Ureter (tissue), 1 donor: ENCODE measurements at places on chromosomes 4 and X.

DNA sequence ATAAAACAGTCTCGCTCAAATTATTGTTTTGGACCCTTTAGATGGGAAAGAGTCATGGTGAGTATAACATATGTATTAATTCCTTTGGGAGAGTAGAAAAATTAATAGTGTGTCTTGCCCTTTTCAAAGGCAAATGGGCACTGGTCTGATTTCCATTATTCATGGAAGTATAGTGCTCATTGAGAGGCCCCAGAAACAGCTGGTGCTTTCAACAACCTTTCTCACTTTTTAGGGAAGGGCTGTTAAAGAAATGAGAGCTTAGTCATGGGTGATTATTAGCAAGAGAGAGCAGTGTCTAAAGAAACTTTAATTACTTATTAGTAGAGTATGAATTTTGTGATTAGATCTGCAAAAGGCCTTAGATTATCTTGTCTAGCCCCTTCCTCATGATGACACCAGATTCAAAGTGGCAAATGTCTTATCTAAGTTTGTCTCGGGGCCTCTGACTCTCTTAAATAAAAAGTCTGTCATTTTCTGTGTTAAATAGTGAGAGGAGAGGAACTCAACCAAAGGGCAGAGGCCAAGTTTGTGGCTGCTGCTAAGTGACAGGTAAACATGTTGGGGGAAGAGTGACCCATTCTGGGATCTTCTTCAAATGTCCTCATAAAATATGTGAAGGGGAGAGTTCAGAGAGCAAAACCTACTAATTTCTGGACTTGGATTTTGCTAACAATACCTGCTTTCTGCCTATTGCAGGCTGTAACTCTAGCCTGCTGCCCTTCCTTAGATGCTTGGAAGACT, 110.6 kb downstream of the REPS2 start:
- no peak for DNase-seq

DNA sequence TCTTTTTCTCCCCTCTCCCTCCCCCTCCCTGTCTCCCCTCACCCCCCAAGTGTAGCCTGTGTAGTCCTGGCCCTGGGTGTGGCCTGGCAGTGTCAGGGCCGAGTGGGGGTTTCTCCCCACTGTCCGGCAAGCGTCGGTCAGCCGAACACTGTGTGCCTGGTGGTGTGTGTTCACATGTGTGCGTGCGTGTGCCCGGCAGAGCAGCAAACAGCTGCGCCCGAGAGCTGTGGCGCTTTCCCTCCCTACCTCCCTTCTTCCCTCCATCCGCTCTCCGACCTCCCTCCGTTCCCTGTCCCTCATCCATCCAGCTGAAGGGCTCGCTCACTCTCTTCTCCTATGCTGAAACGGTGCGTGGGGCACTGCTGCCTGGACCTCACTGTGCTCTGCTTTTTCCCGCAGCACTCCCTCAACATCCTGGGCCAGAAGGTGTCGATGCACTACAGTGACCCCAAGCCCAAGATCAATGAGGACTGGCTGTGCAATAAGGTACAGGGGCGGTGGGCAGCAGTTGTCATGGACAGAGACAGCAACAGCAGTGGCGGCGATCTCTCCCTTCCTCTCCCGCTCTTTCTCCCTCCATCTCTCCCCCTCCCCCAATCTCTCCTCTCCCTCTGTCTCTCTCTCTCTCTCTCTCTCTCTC, 17.4 kb upstream of the UBA1 start:
- no peak for DNase-seq

- no peak for DNase-seq
These were observed 145.8 kb upstream of the SFRP2 start for GRCh38 chr4:153934688-153935017.

DNA sequence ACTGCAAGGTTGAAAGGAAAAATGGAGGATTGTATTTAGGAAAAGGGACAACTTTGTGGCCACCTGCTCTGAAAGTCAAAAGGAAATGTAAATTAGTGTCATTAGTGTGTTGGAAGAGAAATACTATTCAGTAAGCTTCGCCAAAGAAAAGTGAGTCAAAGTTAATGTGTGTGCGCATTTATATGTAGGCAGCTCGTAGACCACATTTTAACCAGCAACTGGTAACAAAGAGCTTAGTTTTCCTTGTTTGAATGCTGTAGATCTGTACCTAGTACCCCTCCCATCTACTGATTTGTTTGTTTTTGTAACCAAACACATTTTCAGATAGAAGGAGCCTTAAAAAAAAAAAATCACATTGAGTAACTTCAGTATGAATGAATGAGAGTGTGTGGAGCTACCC, 69.3 kb downstream of the GPAT3 start:
- no peak for DNase-seq

GRCh38 chrX:151825925-151826485, 86.7 kb upstream of the MAGEA4 start:
- no peak for DNase-seq

DNA sequence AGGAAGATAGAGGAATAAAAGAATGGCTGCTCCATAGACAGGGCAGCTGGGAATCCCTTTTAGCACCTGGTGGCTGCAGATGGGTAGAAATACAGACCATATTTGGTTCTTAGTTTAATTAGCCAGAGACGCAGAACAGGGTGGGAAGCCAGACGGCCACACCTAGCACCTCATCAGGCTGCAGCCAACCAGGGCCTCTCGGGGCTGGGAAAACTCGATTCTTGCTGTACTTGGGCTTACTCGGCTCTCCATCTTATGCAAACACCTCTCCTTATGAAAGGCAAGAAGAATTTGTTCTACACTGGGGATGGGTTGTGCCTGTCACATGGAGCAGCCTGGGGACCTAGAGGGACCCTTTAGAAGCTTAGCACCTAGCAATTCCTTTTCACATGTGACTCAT, 19.7 kb downstream of the IRAK1 start:
- no peak for DNase-seq

GRCh38 chr4:75327804-75328512, 186.2 kb downstream of the RCHY1 start:
- peak; percentile 71 for DNase-seq

DNA sequence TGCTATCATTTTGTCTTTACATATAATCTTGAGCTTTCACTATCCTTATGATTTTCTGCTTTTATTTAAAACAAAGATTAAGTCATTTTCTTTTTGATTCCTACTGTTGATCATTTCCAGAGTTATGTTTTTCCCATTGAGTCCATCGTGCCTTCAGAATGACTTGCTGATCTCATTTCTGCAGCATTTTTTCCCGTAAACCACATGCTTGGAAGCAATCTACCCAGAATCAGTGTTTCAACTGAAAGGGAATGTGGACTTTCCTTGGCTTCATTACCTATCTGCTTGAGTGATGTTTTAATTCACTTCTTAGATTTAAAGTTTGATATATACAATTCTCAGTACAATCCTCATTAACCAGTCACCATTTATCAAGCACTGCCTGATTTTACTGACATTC, 192.4 kb upstream of the FSTL5 start:
- DNase-seq: no peak

GRCh38 chr4:14952352-14952751, 49.9 kb upstream of the CPEB2 start:
- DNase-seq: no peak

- DNase-seq: no peak
These were observed 1.1 kb downstream of the MORF4L2 start for GRCh38 chrX:103685396-103685795.

DNA sequence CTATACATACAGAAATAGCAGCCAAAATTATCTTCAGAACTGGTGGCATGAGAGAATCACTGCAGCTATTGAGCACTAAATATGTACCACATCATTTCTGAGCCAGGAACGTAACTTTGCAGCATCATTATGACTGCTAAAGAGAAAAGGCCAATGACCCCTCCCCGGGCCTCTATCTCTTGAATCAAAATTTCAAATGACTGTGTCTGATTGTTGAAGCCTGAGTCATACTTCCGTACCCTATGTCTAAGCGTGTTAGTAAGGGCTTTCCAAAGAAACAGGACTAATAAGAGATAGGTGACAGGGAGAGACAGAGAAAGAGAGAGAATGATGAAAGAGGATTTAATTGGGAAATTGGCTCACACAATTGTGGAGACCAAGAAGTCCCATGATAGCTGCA, 445.5 kb upstream of the SPANXN1 start:
- DNase-seq: peak; percentile 41

GRCh38 chr4:3122081-3122563, 47.6 kb downstream of the HTT start:
- DNase-seq: no peak
